ENCODE measurements at places on chromosomes 1 and 21.
A peak's percentile ranks its signal among the peaks of the same experiment; 100 is the strongest.

- no peak for DNase-seq
Observed at GRCh38 chr1:52424231-52424636, 19.8 kb downstream of the PRPF38A start.

GRCh38 chr1:147625362-147625995 is 44.8 kb downstream of the ACP6 start:
- DNase-seq, result no peak

- DNase-seq, result no peak
Observed at GRCh38 chr1:158434741-158435140, 8.7 kb upstream of the OR10K2 start.

GRCh38 chr21:33023574-33024200 is 2.0 kb upstream of the OLIG2 start:
- DNase-seq, result peak; percentile 62

GRCh38 chr1:20717452-20718342 is at the start of gene KIF17:
Gene KIF17 (minus strand): TSS chr1:20718007. CDS start chr1:20717706, 301 bp downstream.
- DNase-seq, result no peak

DNA sequence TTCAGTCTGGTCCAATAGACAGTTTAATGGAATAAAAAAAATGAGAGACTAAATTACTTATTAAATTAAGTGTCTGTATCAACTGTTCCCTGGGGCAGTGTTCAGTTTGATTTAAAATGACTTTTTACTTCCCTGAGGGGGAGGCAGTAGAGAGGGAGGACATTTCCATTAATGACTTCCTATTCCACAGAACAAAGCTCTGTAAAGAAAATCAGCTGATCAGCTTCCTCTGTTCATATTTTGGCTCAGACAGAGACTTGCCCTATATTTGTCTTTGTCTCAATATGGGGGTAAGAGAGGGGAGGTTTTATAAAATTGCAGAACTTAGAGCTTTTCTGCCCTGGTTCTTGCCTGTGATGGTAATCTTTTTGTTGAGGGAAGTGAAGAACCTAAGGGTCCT is 8.4 kb downstream of the CFAP126 start:
- DNase-seq, result no peak

DNA sequence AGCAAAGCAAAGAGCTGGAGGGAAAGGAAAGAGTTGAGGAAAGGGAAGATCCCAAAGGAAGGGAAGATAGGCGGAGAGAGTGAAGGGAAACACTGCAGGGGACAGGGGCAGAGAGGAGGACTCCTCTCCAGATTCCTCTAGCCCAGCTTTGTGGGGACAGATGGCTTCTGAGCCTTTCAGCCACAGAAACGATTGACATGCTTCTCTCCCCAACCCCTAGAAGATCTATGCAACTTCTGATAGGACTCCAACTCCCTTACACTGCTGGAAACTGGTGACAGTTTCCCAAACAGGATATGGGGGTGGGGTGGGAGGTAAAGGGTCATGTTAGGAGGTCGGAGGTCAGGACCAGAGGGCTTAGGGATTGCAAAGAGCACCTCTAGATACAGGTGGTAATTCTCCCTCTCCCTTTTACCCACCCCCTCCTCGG is 6.5 kb downstream of the MEX3A start:
- no peak for DNase-seq

GRCh38 chr1:192564099-192564498 is 11.5 kb upstream of the RGS1 start:
- DNase-seq, result no peak

- DNase-seq, result no peak
Observed at GRCh38 chr1:35554266-35555211, 2.7 kb downstream of the KIAA0319L start.

DNA sequence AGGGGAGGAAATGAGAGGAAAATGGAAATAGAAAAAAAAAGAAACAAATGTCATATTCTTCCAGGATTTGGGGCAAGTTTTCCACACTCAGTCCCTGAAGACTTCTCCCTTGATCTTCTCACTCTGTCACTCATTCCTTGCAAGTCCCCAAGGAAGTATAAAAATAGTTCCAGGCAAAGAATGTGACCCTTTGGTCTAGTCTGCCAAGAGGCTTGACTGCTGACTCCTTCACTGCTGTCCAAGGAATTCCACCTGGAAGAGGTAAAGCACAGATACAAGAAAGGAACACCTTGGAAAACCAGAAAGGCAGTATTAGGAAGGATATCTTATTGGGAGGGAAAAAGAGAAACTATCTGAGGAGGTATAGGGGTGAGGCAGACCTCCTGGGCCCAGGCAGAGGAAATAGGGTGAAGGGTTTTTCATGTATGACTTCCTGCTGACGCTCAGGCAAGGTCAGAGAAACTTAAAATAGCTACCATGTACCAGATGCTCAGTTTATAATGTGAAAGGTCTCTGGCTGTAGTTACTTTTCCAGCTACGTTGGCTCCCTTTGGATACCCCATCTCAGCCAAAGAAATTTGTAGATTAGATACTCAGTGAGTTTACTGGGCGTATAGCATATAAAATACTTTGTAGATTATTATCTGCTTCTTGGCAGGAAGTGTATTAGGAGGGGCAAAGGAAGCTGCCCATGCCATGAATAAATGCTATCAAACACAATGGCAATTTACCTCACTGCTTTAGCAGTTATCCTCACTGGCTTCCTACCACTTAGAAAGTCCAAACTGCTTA is 2.0 kb upstream of the GJA5 start:
- no peak for DNase-seq

Data from hypothalamus (tissue), 51 donors.